ENCODE measurements at places on chromosomes 4 and X. TPM values are rescaled to one million over a fixed set of nuclear protein-coding genes. Genes with fewer than 3 reads are reported as not detected.

GRCh38 chr4:105356194-105356593 lies 117.7 kb downstream of the PPA2 start:
- DNase-seq: no peak
- H3K27ac ChIP-seq: no peak overlapping the region
- no peaks in the 10 kb centered on the region for H3K4me1 ChIP-seq
- H3K4me3 ChIP-seq: no peak overlapping the region

The TCEAL7 gene
- 2.6 TPM for total RNA-seq

DNA sequence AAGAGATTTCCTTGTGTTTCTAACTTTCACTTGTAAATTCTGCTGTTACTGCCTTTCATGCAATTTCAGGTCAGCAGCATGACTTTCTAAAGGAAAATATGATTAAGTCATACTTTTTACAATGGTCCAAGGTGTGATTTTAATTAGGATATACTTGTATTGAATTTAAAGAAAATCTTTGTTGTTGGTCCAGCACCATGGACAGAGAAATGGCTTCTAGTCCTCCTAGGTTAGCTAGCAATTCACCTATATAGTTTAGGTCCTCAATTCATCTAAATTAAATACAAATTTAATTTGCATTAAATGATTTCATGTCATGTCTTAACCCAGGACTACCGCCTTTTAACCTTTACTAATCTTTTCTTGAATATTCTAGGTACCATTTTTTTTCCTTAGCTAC lies 304.9 kb upstream of the RPS6KA3 start:
- DNase-seq: no peak
- H3K27ac ChIP-seq: no peak overlapping the region
- no peaks in the 10 kb centered on the region for H3K4me1 ChIP-seq
- H3K4me3 ChIP-seq: no peak overlapping the region
- H3K27me3 ChIP-seq: no peaks in the 10 kb centered on the region

- no peak for DNase-seq
- H3K36me3 ChIP-seq: no peaks in the 10 kb centered on the region
- H3K4me3 ChIP-seq: no peak overlapping the region
- peaks cover 59% of the 10 kb centered on the region for H3K4me1 ChIP-seq
Measured at GRCh38 chr4:139916041-139916440, 237.9 kb downstream of the MAML3 start.

DNA sequence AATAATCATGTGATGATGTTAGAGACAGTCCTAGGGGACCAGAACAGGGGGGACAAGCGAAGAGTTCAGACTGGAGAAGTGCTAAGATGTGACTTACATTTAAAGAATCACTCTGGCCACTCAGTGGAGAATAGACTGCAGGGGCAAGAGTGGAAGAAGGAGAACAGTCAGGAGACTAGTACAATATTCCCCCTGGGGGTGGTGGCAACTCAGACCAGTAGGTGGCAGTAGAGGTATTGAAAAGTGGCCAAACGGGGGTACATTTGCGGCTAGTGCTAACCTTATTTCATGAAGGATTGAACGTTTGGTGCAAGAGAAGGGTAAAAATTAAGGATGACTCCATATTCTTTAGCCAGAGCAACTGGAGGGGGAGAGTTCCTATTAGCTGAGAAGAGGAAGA lies 2.7 kb upstream of the BMX start:
- H3K27me3 ChIP-seq: no peaks in the 10 kb centered on the region
- H3K36me3 ChIP-seq: no peaks in the 10 kb centered on the region
- no peaks in the 10 kb centered on the region for H3K4me1 ChIP-seq
- no peak overlapping the region for H3K27ac ChIP-seq

DNA sequence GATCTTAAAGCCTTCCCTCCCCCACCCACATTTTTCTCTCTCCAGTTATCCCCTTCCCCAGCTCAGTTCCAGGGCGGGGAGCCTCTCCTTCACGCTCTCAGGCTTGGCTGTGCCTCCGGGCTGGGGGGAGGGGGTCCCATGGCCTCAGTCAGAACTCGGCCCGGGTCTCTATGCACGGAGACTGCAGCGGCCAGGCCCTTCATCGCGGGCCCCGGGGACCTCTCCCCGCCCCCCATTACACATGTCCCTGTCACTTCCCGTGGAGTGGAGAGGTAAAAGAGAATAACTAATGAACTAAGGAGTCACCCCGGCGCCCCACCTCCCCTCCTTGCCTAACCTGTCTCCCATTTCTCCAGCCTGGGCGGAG lies 838 bp upstream of the PRICKLE3 start:
- no peak for DNase-seq
- no peak overlapping the region for H3K4me3 ChIP-seq
- H3K27ac ChIP-seq: peak overlapping the region; percentile 73
- no peaks in the 10 kb centered on the region for H3K27me3 ChIP-seq

The SPATA18 gene
- 17.3 TPM for total RNA-seq

DNA sequence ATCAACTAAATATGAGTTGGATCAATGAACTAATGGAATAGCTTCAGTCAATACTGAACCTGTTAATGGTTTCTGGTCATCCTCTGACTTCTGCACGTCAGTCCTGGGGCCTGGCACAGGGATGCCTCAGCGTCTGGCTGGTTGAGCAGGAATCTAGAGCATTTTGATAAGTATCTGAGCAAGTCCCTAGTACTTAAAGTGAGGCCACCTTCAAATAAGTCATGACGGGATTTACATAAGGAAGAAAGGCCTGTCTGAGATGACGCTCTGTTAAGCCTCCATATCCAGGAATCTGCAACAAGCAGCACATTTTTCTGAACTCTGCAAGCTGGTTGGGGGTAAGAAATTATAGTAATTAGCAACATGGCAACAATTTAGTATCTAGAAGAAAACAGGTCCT lies 83.2 kb upstream of the TBC1D9 start:
- H3K36me3 ChIP-seq: no peaks in the 10 kb centered on the region
- no peak for DNase-seq
- H3K4me3 ChIP-seq: no peak overlapping the region
- no peaks in the 10 kb centered on the region for H3K4me1 ChIP-seq
- H3K27ac ChIP-seq: no peak overlapping the region
- no peaks in the 10 kb centered on the region for H3K27me3 ChIP-seq

The CTAG1B gene
- total RNA-seq: not detected

- no peaks in the 10 kb centered on the region for H3K36me3 ChIP-seq
- H3K4me1 ChIP-seq: no peaks in the 10 kb centered on the region
- DNase-seq: no peak
- no peak overlapping the region for H3K4me3 ChIP-seq
Measured at GRCh38 chr4:104693601-104694201, 199.0 kb upstream of the CXXC4 start.

The TNMD gene
- not detected for total RNA-seq

DNA sequence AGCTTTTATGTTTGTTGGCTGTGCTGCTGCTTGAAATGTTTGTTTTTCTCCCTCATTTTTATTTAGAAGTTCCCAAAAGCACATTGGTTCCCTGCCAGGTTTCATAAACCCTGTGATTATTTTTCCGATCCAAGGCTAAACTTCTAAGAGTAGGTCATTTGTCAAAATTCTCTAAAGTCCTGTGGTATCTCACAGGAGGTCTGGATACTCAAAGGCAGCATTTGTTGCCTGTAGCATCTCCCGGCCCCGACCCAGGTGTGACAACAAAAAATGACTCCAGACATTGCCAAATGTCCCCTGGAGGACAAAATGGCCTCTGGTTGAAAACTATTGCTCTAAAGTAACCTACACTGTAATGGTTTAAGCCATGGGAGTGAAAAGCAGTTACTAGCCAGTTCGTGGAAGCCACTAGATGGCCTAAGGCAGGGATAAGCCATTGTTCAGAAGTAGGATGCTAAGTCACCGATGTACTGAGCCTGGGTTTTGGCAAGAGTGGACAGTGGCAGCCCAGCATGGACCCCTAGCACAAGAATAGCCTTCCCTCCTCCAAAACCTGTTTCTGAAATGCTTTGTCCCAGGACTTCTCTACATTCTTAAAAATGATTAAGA lies 256.1 kb downstream of the THOC2 start:
- H3K4me1 ChIP-seq: no peaks in the 10 kb centered on the region
- no peaks in the 10 kb centered on the region for H3K36me3 ChIP-seq
- H3K27me3 ChIP-seq: no peaks in the 10 kb centered on the region

The EDA gene
- total RNA-seq: 5.5 TPM

The PCDH19 gene
- total RNA-seq: 0.17 TPM

DNA sequence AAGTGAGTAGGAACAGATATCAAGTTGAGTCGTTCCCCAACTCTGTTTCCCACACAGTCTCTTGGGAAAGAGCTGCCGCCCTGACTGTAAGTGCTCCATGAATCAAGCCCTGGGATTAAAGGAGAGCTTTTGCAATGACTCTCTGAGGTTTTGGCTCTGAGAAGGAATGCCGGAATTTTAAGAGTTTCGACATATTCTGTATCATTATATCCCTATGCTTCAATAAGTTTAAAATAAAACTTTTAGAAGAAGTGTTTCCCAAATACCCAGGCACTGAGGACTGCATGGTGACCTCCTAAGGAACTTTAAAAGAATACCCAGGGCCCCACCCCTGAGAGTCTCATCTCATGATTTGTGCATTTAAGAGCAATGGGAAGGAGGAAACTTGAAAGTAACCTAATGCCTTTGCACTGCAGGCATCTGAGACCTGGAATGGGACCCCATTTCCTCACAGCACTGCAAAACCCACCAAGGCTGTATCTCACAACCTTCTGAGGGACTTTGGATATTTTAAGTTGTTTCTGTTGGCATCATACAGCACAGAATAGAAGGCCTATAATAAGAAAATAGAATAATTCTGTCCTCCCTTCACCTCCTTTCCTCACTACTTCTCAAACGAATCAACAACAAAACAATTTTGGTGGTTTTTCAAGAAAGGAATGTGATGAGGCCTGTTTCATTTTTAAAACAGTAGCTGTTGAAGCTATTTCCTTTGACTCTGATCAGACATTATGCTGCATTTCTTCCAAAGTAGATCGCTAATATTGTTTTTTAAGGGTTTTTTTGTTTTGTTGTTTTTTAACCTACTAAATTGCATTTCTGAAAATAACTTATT lies 121.2 kb downstream of the GASK1B start:
- H3K4me3 ChIP-seq: no peak overlapping the region
- no peaks in the 10 kb centered on the region for H3K4me1 ChIP-seq
- no peaks in the 10 kb centered on the region for H3K27me3 ChIP-seq
- H3K36me3 ChIP-seq: no peaks in the 10 kb centered on the region
- DNase-seq: no peak
- H3K27ac ChIP-seq: no peak overlapping the region

GRCh38 chr4:181278941-181279340 lies 964.3 kb upstream of the TENM3 start:
- H3K27me3 ChIP-seq: no peaks in the 10 kb centered on the region
- H3K4me3 ChIP-seq: no peak overlapping the region
- H3K4me1 ChIP-seq: no peaks in the 10 kb centered on the region
- no peak overlapping the region for H3K27ac ChIP-seq
- no peaks in the 10 kb centered on the region for H3K36me3 ChIP-seq

The KLHL4 gene
- 1.0 TPM for total RNA-seq

DNA sequence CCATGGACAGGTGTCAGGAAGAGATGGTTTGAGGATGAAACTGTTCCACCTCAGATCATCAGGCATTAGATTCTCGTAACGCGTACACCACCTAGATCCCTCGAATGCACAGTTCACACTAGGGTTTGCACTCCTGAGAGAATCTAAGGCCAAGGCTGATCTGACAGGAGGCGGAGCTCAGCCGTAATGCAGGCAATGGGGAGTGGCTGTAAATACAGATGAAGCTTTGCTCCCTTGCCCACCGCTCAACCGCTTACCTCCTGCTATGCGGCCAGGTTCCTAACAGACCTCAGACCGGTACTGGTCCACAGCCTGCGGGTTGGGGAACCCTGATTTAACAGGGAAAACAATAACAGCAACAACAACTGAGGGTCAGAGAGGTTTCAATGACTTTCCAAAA lies 2.0 kb upstream of the TEC start:
- DNase-seq: no peak
- no peaks in the 10 kb centered on the region for H3K27me3 ChIP-seq
- H3K4me1 ChIP-seq: peaks cover 4% of the 10 kb centered on the region
- no peak overlapping the region for H3K27ac ChIP-seq
- H3K4me3 ChIP-seq: no peak overlapping the region
- H3K36me3 ChIP-seq: no peaks in the 10 kb centered on the region

The G3BP2 gene
- total RNA-seq: 102 TPM

GRCh38 chr4:31341601-31342359 lies 621.6 kb downstream of the PCDH7 start:
- no peaks in the 10 kb centered on the region for H3K36me3 ChIP-seq
- no peak overlapping the region for H3K4me3 ChIP-seq
- no peak for DNase-seq
- no peaks in the 10 kb centered on the region for H3K27me3 ChIP-seq
- H3K4me1 ChIP-seq: no peaks in the 10 kb centered on the region

DNA sequence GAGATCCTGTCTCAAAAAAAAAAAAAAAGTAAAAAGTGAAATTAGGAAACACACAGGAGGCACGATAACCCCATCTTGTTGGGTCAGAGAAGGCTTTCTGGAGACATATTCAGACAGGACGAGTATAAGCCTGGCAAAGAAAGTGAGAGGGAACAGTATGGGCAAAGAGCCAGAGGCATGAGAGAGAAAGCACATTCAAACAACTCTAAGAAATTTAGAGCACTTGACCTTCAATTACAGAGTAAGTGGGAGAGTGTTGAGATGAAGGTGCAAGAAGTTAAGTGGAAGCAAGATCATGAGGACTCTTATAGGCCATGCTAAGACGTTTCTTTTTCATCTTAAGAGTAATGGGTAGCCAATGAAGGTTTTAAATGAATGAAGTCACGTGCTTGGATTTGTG lies 70.4 kb downstream of the ELOVL6 start:
- no peak overlapping the region for H3K27ac ChIP-seq
- DNase-seq: no peak
- no peaks in the 10 kb centered on the region for H3K4me1 ChIP-seq

The EDA2R gene
- 5.6 TPM for total RNA-seq

GRCh38 chr4:74845834-74846233 lies 51.5 kb upstream of the BTC start:
- no peak overlapping the region for H3K27ac ChIP-seq
- no peak overlapping the region for H3K4me3 ChIP-seq
- no peaks in the 10 kb centered on the region for H3K27me3 ChIP-seq
- DNase-seq: no peak
- H3K4me1 ChIP-seq: no peaks in the 10 kb centered on the region

- no peak overlapping the region for H3K4me3 ChIP-seq
- H3K4me1 ChIP-seq: no peaks in the 10 kb centered on the region
- peaks cover 4% of the 10 kb centered on the region for H3K36me3 ChIP-seq
- no peak overlapping the region for H3K27ac ChIP-seq
- no peak for DNase-seq
Measured at GRCh38 chrX:3651277-3651676, 62.2 kb downstream of the PRKX start.

Measured in upper lobe of right lung (tissue), 1 donor.